Stimulated activated CD8-positive, alpha-beta memory T cell treated with anti-CD3 and anti-CD28 coated beads, Interleukin-7, amount 100 ng/mL, for 1 hour (primary cell): ENCODE measurements at places on chromosomes 12 and 14.

GRCh38 chr12:125314051-125314755 lies 249.0 kb downstream of the AACS start:
- no peak for DNase-seq

GRCh38 chr14:64757601-64758000 lies 53.4 kb downstream of the PLEKHG3 start:
- DNase-seq: no peak

- DNase-seq: no peak
These were observed 35.7 kb downstream of the LRFN5 start for GRCh38 chr14:41642367-41642766.

GRCh38 chr12:109539508-109539907 lies 33.8 kb downstream of the MMAB start:
- DNase-seq: no peak

- no peak for DNase-seq
These were observed 31.3 kb upstream of the LALBA start for GRCh38 chr12:48601013-48601756.

GRCh38 chr12:93022603-93023340 lies 93.7 kb upstream of the EEA1 start:
- no peak for DNase-seq

GRCh38 chr12:46778415-46778814 lies 47.4 kb downstream of the SLC38A4 start:
- no peak for DNase-seq

DNA sequence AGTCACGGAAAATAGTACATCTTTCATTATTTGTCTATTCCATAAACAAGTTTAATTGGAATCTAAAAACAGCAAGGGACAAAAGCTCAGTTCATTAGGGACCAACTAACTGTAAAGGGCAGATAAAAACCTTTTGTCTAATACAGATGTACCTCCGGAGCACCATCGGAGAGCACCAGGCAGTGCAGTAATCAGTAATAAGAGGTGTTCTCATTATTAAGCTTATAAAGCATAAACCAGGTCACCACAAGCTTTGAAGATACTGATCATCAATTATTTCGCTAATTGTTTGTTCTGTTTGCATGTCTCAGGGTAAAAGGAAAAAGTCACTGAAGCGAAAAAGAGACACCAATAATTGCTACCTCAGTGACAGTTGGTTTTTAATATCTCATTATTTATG lies 207.3 kb upstream of the PRKD1 start:
- DNase-seq: no peak

DNA sequence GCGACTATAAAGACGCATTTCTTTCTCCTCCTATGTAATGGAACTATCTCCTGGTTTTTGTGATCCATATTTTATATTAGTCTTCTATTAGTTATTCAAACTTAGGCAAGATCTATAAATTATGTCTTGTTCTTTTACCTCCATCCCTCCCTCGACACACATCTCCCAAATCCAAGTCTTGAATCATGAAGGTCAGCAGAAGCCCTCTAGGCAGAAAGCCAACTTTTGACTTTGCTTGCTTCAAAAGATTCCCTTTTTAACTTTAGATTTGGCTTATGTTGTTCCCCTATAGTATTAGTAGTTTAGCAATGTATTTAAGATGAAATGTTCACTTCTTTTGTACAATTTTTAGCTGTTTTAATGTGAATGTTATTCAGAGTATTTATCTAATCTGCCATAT lies 689.8 kb downstream of the SLC6A15 start:
- no peak for DNase-seq

- no peak for DNase-seq
These were observed 52.6 kb downstream of the BICDL1 start for GRCh38 chr12:120041386-120042231.

DNA sequence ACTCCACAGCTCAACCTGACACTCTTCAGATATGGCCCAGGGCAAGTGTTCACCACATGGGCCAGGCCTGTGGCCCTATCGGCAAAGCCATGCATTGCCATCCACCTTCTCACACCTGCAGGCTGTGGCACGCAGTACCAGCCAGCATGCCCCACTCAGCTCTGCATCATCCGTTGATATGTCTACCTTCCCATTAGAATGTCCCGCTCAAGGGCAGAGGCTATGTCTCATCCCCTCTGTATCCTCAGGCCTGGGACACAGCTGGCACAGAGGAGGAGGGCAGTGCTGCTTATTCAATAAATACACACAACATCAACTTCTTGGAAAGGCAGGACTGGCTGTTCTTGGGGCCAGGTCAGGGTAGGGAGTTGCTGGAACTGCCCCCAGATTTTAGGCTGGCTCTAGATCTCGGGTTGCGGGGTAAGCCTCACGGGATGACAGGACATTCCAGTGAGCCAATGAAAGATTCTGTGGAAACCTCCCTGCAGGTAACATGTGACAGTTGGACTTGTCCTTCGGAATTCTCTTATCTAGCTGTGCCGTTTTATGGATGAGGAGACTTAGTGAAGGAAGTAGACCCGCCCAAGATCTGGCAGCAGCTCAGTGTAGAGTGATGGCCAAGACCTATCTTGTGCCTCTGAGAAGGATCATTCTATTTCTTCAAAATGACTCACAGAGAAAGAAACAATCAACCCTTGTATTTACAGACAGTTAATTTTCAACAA lies 25.6 kb downstream of the SYNE3 start:
- no peak for DNase-seq

GRCh38 chr14:92568621-92569479 lies 55.3 kb downstream of the RIN3 start:
- no peak for DNase-seq

DNA sequence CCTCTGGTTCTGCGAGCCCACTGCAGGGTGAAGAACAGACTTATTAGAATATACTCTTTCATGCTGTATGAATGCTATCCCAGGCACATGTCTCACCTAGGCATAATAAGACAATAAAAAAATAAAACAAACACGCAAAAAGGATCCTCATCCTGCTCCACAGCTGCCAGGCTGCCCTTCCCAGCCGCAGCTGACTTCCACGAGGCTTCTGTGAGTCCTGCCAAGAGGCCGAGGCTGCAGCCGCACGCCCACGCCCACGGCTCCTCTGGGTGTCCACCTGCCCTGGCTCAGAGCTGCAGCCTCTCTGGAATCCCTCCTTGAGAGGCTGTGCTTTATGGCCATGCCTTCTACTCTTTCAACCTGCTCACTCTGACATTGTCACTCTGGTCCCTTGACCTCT lies 6.9 kb downstream of the SMIM41 start:
- no peak for DNase-seq

GRCh38 chr12:14975457-14975856 lies 2.6 kb downstream of the PDE6H start:
- DNase-seq: no peak

- no peak for DNase-seq
These were observed 31.4 kb downstream of the MVK start for GRCh38 chr12:109605016-109605415.

GRCh38 chr12:21939435-21939834 lies 1.8 kb downstream of the ABCC9 start:
- no peak for DNase-seq

- no peak for DNase-seq
These were observed at the start of gene KLRK1 for GRCh38 chr12:10389904-10390303. Gene KLRK1 (minus strand): TSS chr12:10390041. CDS start chr12:10388810, 1,231 bp downstream.

DNA sequence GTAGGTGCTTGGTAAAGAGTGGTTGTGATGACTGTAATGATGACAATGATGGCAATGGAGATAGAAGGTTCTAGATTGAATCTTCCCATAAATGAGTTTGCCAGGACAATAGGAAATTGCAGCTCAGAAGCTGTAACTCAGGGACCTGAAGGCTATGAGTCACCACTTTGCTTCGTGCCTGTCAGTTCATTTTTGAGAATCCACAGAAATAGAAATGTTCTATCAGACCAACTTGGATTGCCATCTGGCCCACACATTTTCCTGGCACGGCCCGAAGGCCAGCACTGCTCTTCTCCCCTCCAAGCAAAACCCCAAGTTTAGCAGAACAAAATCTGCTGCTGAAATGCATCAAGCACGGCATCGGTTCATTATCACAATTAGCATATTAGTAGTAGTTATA lies 1127.0 kb downstream of the BCL11B start:
- DNase-seq: no peak

DNA sequence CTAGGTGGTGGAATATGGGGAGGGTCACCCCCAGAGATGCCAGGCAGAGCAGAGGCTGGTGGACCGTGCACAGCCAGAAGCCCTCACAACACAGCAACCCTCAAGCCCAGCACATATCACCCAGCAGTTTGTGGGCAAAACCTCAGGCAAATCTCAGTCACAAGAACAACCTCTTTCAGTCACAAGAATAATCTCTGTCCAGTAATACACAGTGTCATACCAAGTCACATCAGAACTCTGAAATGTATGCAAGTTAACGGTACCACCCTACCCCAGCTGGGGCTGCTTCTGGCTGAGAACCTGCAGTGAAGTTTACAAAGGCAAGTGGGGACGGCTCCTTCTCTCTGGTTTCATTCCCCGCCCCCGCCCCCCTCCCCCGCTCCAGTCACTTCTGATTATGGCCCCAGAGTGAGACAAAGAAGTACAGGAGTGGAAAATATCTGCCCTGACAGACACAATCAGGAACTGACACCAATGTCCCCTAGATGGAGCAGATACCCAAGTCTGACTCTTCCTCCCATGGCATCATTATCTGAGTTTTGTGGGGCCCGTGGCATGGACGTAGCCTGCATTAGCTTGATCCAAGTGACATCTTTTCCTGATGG lies 480.9 kb upstream of the TMEM132C start:
- no peak for DNase-seq

GRCh38 chr12:109541413-109541726 lies 31.9 kb downstream of the MMAB start:
- no peak for DNase-seq

DNA sequence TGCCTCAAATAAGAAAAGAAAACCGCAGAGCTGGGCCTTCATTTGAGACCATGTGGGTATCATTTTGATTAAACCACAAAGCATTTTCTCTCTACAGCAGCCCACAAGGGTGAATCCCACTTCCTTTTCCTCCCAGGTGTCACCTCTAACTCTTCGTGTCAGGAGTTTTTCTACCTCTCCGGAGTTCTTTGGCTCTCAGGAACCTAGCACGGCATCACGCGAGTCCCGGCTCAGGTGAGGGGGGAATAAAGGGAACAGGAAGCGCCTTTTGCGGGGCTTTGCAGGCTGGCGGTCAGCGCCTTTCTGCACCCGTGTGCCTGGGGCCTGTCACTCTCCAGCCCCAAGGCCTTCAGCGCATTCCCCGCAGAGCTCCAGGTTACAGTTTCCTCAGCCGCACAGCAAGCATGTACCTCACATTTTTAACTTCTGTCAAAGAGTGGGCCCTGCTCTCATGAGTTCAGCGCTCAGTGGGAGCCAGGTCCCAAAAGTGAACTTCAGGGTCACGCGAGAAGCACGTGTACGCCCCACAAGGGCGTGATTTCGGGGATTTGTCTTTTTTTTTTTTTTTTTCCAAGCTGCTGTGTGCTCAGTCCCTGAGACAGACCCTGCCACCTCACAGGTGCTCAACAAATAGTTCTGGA lies 740 bp upstream of the PRPF40B start:
- DNase-seq: no peak

DNA sequence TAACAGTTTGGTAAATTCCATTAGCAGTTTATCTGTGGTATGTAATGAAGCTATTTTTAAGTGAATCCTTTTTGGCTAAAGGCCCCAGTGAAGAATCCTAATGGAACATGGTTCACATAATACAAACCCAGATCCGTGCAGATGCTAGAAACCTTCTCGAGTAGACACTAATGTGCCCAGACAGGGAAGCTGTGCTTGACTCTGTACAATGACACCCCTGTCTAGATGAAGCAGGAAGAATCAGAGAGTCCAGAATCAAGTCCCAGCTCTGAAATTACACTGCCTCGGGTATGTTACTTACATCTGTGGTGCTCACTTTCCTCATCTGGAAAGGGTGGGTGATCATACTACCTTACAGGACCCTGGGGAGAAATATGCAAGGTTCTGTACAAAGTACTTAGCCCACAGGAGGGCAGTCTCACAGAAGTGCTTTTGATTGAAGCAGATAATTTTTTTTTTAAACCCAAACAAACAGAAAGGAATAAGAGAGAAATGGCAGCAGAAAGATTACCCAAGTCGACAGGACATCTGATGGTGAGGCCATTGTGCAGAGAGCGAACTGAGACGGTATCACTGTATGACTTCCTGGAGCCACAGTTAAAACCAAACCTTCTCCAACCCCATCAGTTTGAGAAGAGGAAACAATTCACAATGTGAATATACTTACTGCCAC lies 8.5 kb downstream of the CRACR2A start:
- DNase-seq: no peak

- no peak for DNase-seq
These were observed 6.0 kb downstream of the PSMD9 start for GRCh38 chr12:121894633-121895032.

DNA sequence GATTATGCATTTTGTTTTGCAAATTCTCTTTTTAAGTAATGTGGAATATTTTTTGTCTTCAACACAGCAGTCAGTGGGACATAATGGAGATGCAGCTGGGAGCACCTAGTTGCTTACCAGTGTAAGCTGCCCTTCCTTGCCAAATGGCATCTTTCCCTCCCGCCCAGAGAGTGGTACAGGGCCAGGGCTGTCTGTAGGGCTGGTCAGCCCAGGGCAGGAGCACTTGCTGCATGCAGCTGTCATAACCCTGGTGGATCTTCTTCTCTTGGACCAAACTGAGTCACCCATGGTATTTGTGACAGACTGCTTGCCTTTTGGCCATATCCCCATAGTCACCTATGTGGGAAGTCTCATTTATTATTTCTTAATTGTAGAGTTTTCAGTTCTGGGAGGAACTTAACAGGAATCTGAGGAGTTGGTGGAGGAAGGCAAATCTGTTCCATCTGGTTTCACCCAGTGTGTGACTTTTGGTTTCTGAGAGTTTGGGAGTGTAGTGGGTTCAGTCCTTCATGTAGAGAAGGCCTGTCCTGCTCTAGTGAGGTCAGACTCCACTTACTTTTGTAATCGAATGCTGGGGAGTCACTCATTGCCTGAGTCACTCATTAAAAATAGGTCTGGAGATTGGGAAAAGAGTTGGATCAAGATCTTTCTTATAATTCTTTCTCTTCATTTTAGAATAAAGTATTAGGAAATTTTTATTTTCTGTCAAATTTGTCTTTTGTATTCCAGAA lies 62.0 kb upstream of the ASPG start:
- no peak for DNase-seq
